Muscle of leg (tissue), 16 donors: ENCODE measurements at places on chromosomes 2 and 18. TPM values are rescaled to one million over a fixed set of nuclear protein-coding genes. Genes with fewer than 3 reads are reported as not detected.
A peak's percentile ranks its signal among the peaks of the same experiment; 100 is the strongest.

DNA sequence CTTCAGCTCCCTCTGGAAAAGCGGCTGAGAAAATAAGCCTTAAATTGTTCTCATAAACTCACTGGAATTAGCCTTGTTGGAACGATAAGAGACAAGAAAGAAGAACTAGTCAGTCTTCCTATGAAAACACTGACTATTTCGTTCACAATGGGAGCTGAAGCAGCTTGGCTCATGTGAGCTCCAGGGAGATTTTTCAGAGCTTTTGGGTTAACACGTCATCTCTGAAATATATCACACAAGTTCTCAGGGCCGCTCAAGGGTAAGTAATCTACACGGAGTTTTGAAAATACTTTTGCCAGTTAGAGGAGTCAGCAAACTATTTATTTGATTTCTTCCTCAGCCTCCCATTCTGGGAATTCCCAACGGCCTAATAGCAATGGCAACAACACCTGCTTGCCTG is 316.2 kb upstream of the MGAT5 start:
- peak; percentile 31 for DNase-seq

DNA sequence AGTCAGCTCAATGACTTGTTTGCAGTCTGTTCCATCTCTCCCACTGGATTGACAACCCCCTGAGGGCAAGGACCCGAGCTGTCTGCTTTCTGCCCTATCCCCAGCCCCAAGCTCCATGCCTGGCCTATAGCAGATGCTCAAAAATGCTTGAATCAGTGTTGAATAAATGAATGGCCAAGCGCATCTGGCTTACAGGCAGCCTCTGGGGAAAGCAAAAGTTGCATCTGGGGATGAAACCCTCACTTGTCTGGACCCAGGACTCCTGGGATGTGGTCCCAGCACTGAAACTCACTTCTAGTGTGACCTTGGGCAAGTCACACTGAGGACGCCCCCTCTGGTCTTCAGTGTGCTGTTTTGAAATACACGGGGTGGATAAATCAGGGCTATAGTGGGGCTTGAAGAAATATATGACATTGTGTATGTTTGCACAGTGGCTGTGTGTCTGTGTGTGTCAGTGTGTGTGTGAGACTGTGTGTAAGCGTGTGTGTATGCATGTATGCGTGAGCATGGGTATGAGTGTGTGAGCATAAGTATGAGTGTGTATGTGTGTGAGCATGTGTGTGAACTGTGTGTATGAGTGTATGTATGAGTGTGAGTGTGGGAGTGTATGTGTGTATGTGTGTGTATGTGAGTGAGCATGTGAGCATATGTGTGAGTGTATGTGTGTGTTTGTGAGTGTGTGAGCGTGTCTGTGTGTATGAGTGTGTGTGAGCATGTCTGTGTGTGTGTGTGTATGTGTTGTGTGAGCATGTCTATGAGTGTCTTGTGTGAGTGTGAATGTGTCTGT is 27.8 kb upstream of the TNS1 start:
- no peak for DNase-seq

GRCh38 chr2:173400760-173401159 is 46.1 kb downstream of the CDCA7 start:
- DNase-seq = no peak

GRCh38 chr2:102114290-102114721 is 28.2 kb upstream of the IL1R1 start:
- no peak for DNase-seq

DNA sequence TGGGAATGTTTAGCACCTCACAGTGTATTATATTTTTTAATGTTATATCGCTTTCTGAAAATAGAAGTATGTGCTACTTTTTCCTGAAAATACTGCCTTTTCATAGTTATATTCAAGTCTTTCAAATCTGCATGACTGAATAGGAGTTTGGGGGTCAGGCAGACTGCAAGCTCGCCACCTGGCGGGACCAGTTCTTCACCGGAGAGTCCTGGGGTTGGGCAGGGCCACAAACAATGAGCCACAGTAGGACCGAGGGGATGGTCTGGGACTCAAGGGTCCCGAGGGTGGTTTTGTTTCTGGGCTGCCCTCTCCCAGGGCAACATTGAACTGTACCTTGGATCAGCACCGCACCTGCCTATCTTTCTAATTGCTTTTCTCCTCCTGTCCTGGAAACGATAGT is 70.6 kb downstream of the VWA3B start:
- no peak for DNase-seq

DNA sequence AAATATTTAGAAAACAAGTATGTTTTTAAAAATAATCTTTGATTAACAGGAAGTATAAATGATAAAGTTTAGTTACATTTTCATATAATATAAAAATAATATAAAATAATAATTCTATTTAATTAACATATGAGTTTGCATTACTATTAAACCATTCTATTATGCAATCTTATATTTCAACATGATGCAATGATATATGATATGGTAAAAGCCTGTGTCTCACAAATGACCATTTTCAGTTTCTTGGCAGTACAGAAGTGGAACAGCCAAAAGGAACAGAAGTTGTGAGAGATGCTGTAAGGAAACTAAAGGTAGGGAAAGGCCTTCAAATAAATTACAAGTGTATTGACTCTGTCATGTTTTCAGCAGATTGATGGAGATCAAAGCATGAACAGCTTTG is 230.8 kb downstream of the GULP1 start:
- peak; percentile 49 for DNase-seq

DNA sequence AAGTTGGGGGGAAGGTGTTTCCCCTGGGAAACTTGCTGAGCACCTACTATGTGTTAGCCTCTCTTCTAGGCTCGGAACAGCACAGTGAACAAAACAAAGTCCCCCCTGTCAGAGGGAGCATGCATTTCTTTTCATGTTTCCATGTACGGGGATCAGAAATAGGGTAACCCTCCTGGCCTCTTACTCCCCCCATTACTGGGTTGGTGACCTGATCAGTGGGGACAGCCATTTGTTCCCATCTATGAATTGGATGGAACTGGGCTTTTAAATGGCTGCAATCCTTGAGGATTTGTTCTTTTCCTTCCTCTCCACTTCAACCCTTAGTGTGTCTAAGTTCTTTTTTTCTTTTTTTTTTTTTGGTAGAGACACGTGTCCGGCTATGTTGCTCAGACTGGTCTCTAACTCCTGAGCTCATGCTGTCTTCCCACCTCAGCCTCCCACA is 13.7 kb downstream of the NCL start:
- no peak for DNase-seq

GRCh38 chr2:51526766-51527165 is 494.8 kb upstream of the NRXN1 start:
- DNase-seq = no peak

- peak; percentile 88 for DNase-seq
Measured at GRCh38 chr18:11046140-11046539, 103.2 kb downstream of the PIEZO2 start.

DNA sequence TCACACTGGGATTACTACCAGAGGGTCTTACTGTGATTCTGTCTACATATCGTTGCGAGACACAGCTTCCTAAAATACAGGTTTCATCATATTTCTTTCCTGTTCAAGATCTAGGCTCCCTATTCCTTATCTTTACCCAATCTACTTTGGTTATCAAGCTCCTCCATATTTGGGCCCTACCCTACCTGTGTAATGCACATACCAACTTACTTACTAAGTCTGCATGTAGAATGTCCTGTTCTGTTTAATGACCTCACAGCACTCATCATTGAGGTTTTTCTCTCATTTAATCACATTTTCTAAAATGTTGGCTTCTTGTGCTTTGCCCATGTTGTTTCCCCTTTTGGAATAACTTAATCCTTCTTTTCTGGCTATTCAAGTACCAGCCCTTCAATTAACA is 551.1 kb downstream of the ZEB2 start:
- no peak for DNase-seq

- DNase-seq = no peak
Measured at GRCh38 chr18:6807515-6808257, 78.2 kb downstream of the ARHGAP28 start.

GRCh38 chr2:205700331-205701132 is 18.2 kb downstream of the NRP2 start:
- peak; percentile 69 for DNase-seq

- DNase-seq = peak; percentile 24
Measured at GRCh38 chr2:168673265-168674189, 128.9 kb upstream of the NOSTRIN start.

DNA sequence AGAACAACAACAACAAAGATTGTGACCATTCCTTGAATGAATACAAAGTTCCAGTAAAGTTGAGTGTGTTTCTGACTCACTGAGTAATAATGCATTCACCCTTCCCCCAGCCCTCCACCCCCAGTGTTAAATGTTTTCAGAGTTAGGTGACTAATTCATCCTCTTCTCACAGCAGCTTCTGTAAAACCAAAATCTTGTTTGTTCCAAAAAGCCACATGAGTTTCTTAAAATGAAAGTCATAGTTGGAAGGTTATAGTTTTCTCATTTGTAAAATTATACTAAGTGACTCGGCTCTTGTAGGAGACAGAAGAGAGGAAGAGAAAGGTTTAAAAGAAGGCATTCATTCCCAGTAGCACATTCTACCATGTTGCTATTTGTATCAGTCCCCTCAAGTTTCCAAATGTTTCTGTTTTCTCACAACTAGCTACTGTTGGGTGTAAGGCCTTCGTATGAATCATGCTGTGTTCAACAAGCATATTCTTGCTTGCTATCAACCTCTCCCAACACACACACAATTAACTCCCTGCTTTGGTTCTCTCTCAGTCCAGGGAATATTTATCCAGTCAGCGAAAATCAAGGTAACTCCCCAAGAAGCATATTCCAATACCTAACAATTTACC is 75.3 kb downstream of the MBD2 start:
- DNase-seq = no peak

Gene KLHL30
- 13.9 TPM for polyA plus RNA-seq

Gene IL36RN
- not detected for polyA plus RNA-seq

Gene IL37
- polyA plus RNA-seq = not detected

Gene ACMSD
- polyA plus RNA-seq = 1.6 TPM

Gene RFX8
- polyA plus RNA-seq = 2.6 TPM

Gene RRM2
- 59.7 TPM for polyA plus RNA-seq

Gene RUFY4
- not detected for polyA plus RNA-seq

Gene GKN2
- polyA plus RNA-seq = not detected
